CD4-positive, alpha-beta T cell treated with Interleukin-21 for 1 hour (primary cell): ENCODE measurements at places on chromosomes 7 and 10.
A peak's percentile ranks its signal among the peaks of the same experiment; 100 is the strongest.

DNA sequence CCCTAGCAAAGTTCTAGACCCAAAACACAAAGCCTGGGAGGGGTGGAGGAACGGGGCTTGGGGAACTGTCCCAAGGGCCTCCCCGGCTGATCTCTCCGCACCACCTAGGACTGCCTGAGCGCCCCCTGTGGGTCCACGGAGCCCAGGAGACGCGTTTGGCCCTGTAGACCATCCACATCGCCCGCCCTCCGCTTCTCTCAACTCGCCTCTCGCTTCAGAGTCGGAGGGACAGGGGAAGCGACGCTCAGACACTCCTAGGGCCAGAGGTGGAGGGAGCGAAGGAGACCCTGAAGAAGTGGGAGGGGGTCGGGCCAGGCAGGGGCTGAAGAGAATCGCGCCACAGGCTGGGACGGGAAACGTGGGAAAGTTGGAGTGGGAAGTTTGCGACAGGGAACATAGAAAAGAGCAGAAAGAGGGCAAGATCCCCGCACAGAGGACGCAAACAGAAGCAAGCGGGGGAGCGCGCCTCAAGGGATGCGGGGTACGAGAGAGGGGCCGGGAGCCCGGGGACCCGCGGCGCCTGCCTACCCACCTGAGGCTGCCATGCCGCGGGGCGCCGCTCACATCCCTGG is 378 bp downstream of the PIK3AP1 start:
- DNase-seq = peak; percentile 55

GRCh38 chr10:9262770-9263169 is 1208.3 kb downstream of the GATA3 start:
- DNase-seq = no peak

- no peak for DNase-seq
These were observed 73.4 kb downstream of the ATAD1 start for GRCh38 chr10:87744606-87745005.

DNA sequence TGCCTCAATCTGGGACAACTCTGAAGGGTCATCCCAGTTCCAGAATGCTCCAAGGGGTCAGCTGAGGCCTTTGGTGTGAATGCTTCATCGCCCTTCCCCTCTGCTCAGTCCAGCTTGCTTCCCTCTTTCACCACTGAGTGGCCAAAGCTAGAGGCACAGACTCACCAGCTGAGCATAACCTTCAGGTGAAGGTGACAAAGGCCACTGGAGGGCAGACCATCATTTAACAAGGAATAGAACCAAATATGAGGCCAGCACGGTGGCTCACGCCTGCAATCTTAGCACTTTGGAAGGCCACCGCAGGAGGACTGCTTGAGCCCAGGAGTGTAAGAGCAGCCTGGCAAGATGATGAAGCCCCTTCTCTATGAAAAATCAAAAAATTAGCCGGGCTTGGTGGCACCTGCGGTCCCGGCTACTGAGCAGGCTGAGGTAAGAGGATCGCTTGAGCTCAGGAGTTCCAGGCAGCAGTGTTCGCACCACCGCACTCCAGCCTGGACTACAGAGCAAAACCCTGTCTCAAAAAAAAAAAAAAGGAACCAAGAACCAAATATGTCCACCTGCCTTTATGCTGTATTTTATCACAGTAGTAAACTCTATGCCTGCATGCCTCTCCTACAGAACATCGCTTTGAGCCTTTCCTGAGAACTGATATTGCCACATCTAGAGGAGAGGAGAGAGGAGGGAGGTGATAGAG is 13.4 kb downstream of the PRKAG2 start:
- no peak for DNase-seq

DNA sequence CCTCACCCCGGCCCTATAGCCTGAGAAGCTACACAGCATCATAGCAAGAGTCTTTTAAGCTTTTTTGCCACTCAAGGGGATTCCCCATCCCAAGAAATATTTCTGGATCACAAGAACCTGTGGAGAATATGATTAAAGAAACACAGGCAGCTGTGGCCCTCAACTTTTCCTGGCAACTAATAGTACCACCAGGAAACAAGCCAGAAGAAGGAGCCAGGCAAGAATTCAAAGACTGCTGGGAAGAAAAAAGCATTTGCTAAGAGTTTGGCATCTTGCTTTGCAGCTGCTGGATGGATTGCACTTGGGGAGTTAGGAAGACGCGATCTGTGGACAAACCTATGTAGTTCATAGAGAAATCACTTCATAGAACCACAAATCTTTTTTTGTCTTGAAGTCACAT is 437.8 kb downstream of the PLXDC2 start:
- DNase-seq = no peak

DNA sequence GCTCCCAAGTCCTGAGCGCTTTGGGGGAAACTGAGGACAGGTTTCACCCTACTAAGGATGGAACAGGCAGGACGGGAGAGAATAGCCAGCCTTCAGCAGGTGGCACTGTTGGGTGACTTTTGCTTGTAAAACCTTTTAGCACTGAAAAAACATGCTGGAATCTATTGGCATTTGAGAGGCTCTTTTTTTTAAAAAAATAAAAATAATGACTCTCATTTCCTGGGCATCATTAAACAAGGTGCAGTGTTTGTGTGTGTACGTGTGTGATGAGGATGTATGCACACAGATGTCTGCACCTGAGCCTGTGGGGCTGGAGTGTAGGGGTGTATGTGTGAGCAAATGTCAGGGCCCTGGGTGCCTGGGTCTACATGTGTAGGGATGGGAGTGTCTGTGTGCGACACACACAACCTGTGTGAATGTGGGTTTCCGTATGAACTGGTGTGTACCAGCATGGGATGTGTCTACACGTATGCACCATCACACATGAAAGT is 177.9 kb downstream of the RPS24 start:
- no peak for DNase-seq

- DNase-seq = no peak
These were observed 34.7 kb downstream of the ENTPD7 start for GRCh38 chr10:99693933-99694583.

- DNase-seq = no peak
These were observed 41.6 kb downstream of the DNAJB9 start for GRCh38 chr7:108611268-108611667.

DNA sequence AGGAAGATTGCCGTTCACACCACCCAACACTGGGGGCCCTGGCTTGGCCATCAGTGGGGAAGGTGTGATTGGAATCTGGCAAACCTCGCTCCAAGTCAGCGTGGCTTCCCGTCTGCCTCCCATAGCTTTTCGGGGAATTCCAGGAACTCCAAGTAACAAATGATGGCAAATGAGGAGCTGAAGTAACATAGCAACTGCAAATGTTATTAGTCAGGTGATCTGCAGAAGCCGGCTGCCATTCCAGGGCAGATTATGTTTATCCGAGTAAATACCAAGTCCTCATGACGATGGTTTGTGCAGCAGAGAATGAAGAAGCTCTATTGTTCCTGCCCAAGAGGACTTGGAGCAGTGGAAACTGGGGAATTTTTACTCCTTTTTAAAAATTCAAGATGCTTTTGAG is 270.5 kb upstream of the PODXL start:
- no peak for DNase-seq

GRCh38 chr7:6640246-6640721 is 3.2 kb downstream of the ZNF316 start:
- no peak for DNase-seq

GRCh38 chr7:120272701-120273475 is at the start of gene KCND2:
Gene KCND2 (plus strand): TSS chr7:120273175.
- DNase-seq = no peak

DNA sequence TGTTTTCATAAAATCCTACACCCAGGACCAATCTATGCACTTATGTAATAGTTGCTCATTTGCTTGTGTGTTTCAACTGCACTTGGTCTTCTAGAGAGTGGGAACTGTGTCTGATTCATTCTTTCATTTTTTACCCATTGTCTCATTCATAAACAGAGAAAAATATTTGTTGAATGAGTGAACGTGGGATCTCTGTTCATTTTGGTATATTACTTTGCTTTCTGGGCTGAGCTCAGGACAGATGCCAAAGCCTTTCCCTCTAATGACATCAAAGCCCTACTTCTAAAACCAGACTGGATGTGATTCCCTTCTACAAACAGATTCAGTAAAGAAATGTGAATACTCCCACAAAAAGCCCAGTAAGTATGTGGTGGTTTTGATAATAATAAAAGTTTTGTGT is 145.2 kb downstream of the ST7 start:
- no peak for DNase-seq

- DNase-seq = no peak
These were observed 92.3 kb downstream of the BMPR1A start for GRCh38 chr10:86848747-86849146.

DNA sequence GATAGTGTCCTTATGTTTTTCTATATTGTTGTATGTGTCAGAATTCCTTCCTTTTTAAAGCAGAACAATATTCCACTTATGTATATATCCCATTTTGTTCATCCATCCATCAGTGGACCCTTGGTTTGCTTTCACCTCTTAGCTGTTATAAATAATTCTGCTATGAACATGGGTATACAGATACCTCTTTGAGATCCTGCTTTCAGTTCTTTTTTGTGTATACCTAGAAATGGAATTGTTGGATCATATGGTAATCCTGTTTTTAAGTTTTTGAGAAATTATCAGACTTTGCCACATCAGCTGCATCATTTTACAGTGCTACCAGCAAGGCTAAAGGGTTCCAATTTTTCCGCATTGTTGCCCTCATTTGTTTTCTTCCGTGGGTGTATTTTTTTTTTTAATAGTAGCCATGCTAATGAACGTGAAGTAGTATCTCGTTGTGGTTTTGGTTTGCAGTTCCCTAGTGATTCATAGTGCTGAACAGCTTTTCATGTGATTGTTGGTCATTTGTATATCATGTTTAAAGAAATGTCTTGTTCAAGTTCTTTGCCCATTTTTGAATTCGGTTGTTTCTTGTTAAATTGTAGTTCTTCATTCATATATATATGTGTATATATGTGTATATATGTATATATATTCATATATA is 87.8 kb downstream of the LCOR start:
- no peak for DNase-seq

DNA sequence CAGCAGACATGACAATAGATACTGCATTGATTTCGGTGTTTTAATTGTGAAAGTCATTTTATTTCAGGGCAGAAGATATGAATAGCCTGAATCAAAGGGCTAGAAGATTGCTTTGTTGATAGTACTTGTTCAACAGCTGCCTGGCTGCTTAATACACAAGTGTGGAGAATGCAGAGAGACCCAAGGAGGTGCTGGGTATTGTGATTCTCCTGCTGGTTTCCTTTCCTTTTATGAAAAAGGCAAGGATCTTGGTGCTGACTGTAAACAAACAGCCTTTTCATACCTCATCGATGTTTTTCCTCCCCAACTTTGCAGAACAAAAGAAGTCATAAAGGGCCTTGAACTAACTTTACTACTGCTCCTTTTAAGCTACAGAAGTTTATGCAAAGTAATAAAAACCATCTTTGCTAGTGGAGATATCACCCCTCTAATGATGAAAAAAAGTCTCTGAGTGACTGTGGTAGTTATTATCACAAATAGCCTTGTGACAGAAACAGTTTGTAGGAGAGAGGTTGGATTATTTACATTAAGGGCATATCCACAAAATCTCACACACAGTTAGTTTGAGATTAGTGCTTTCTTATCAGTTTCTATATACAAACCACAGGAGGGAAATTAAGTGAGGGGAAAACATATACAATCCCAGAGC is 800.0 kb downstream of the LRMDA start:
- no peak for DNase-seq

GRCh38 chr7:50564640-50565558 is at the start of gene DDC:
Gene DDC (minus strand): TSS chr7:50565405. CDS start chr7:50544085, 21,320 bp downstream.
- no peak for DNase-seq

- DNase-seq = no peak
These were observed 108.6 kb downstream of the ARHGAP22 start for GRCh38 chr10:48496105-48496830.

DNA sequence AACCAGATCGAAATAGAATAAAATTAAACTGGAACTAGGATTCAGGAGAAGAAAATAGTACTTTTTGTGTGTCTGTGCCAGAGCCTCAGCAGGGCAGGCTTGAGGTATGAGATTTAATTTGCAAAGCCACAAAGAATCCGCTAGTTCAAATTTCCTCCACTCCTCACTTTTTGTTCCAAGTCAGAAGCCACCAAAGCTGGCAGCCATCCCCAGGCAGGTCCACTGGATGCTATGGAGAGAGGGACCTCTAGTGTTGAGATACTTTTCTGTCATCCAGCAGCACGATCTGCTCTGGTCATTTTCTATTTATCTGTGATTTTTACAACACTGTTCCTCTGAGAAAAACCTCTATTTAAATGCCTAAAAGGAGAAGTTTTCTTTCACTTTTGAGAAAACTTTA is 147.9 kb upstream of the FRMD4A start:
- DNase-seq = no peak

DNA sequence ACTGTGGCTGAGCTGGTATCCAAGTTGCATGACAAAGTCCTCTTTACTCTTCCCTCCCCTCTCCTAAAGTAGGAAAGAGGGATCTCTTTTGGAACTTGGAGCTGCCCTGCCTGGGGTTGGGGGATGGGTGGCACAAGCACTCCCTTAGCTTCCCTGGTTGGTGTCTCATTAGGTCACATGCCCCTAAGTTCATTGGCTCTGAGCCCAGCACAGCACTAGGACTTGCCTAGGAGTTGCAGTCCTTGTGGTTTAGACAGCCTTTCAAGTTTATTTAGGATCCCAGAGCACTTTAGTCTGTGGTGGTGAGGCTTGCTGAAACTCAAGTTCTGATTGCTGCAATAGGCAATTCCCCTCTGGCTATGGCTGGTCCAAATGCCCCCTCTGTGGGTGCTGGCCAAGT is 281.4 kb downstream of the NXPH1 start:
- DNase-seq = no peak

- DNase-seq = no peak
These were observed 36.4 kb downstream of the ZNF438 start for GRCh38 chr10:30995081-30995770.

DNA sequence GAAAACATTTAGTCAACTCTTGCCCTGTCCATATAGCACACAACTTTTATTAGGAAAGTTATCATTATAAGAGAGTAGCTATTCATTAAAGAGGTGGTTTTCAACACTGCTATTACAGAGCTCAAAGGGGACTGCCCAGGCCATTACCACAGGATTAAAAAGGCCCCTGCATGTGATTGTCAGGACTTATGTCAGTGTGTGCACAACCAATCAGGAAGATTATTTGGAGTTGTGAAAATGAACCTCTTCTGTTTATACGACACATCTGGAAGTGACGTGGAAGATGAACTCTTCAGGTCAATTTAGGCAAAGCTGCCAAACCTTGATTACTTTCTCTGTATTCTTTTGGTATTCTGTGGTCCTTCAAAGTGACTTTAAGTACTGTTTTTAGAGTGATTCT is 14.7 kb downstream of the CCNY start:
- no peak for DNase-seq

DNA sequence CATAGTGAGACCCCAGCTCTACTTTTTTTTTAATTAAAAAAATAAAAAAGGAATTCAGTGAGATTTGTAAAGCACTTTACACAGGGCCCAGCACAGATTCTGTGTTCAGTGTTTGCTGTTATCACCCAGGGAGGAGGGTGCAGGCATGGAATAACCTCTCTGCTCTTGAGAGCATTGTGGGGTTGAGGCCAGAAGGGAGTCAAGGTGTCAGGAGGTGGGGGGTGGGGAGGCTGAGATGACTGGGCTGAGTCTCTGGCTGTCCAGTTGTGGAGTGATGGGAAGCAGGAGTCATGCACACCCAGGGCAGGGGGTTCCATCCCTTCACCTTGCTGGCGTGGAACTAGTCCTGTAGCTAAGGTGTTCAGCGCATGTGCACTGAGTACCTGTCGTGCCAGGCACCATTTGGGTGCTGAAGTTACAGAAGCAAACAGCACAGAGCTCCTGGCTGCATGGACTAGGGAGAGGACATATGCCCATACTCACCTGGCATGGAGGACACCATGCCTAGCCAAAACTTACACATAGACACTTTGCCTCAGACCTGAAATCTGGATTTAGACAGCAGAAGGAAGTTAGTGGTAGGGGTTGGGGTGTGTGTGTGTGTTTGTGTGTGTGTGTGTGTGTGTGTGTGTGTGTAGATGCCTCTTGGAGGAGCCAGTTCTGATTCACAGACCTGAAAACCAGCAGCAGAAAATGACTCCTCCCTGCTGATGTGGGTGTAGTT is 69.2 kb upstream of the LRRC4 start:
- no peak for DNase-seq
